ELF-1 (cell line): ENCODE measurements at places on chromosomes 11 and 22.

DNA sequence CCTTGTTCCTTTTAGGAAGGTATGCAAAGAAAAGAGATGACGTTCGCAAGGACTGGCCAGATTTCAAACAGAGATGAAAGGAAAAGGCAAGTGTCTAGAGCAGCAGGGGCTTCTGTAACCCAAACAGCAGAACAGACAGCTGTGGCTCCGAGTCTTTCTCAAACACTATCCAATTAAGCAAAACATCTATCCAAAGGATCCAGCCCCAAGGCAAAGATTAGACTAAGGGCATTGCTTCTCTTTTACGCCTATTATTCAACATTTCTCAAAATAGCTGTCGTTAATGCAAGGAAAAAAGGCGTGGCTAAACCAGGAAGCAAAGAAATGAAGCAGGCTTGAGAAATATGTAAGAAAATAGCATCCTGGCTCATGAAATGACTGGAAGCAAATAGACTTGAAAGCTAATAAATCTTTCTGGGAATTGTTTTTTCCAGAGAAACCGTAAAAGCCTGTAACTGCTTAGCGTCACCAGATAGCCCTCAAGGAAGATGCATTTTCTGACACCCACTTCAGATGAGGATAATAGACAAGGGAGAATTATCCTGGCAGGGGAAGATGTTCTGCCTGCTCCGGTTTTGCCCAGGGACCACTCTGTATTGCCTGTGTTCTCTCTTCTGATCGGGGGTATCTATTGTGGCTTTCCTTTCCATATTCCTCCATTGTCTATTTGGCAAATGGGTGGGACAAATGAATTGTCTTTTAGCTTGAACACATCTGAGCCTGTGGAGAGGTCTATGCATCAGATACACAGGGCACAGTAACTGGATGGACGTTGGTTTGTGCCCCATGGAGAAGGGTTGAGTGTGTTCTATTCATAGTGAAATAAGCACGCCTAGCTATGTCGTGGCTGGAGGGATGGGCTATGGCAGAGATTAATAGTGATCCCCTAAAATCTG is 20.2 kb downstream of the C11orf96 start:
- peak; percentile 79 for DNase-seq

GRCh38 chr11:30046578-30046945 is 29.7 kb upstream of the KCNA4 start:
- peak; percentile 65 for DNase-seq

GRCh38 chr11:44835938-44836337 is 109.2 kb downstream of the TSPAN18 start:
- DNase-seq: no peak

DNA sequence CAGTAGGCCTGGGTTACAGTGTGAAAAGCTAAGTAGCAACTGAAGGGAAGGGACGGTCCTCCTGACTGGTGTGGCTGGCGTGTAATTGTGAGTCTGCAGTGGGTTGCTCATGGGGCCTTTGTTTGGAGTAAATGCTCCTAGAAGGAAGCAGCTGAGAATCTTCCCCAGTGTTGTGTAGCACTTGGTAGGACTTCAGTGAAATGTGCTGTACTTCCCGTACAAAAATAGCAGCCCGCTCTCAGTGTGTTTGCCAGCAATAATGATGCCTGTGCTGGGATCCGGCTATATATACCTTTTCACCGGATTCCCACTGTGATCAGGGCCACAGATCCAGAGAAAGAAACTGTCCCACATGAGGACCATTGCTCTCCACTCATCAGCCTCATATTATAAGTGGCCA is 175.7 kb upstream of the NTM start:
- DNase-seq: no peak

DNA sequence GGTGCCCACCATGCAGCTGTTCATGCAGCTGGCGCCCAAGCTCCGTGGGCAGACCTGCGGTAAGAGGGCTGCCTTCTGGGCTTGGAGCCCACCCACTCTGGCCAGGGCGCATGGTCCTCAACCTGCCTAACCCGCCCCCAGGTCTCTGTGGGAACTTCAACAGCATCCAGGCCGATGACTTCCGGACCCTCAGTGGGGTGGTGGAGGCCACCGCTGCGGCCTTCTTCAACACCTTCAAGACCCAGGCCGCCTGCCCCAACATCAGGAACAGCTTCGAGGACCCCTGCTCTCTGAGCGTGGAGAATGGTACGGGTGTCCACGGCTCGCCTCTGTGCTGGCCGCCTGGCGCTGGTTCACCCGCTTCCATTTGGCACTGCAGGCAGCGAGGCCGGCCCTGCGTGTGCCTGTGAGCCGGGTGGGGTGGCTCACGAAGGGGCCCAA is 11.0 kb downstream of the MUC5AC start:
- no peak for DNase-seq

GRCh38 chr11:23875176-23875850 is 621.5 kb upstream of the LUZP2 start:
- DNase-seq: no peak

DNA sequence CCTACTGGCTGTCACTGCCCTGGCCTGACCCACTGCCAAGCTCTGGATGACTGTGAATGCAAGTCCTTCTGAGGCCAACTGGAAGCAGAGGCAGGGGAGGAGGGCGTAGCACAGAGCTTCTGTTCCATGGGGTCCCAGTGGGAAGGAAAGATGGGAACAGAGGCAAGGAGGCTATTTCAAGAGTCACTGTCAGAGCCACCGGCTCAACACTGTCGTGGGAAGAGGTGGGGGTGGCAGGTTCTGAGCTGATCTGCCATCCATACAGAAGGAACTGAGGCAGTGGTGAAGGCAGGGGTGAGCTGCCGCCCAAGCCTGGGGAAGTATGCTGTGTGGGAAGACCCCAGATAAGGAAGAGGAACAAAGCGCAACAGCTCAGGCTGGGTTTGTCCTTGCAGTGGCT is 54.7 kb downstream of the SGSM3 start:
- DNase-seq: no peak

DNA sequence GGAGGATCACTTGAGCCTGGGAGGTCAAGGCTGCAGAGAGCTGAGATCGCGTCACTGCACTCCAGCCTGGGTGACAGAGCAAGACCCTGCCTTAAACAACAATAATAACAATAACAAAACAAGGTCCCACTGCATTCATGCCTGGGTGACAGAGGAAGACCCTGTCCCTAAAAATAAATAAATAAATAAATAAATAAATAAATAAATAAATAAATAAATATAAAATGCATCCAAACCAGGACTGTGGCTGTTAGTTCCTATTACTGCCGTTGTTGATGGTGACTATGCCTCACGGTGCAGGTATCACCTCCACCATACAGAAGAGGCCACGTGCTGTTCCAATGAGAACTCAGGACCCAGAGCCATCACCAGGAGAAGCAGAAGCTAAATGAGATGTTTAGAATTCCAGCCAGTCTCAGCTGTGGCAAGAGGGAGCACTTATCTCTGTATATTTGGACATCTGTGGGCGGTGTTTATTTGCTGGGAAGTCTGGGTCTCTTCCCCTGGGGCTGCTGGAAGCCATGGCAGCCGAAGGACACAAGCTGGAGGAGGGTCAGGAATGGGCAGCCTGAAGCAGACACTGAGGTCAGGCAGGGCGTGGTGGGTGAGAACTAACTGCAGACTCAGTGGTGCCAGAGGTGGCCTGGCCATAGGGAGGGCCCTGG is 21.6 kb downstream of the C11orf86 start:
- peak; percentile 55 for DNase-seq

GRCh38 chr11:83609191-83609590 is 323.0 kb upstream of the CCDC90B start:
- DNase-seq: no peak
